C1 segment of cervical spinal cord (tissue), 14 donors: ENCODE measurements at places on chromosomes 2 and 18.

- DNase-seq: no peak
Observed at GRCh38 chr2:85732467-85733120, 21.2 kb upstream of the ATOH8 start.

- DNase-seq: no peak
Observed at GRCh38 chr2:134170294-134170693, 83.6 kb upstream of the MGAT5 start.

- no peak for DNase-seq
Observed at GRCh38 chr2:31969178-31969577, 41.6 kb downstream of the MEMO1 start.

DNA sequence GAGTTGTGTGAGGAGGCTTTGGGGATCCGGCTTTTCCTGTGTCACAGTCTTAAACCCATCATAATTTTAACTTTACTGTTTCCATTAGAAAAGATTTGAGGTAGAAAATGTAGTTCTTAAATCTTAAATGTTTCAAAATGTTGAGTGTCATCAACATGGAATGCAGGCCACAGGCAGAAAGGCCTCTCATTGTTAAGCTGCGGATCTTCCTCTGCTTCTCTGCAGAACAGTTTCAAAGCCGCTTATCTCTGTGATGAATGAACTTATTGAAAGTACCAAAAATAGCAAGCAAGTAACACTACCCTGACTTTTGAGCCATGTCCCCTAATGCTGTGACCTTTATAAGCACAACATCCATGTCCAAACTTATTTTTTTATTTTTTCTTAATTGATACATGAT is 1645.8 kb downstream of the DPP10 start:
- no peak for DNase-seq

GRCh38 chr2:46885376-46885775 is 30.2 kb downstream of the MCFD2 start:
- no peak for DNase-seq

GRCh38 chr2:2933426-2933825 is 444.2 kb downstream of the EIPR1 start:
- no peak for DNase-seq

- no peak for DNase-seq
Observed at GRCh38 chr2:175362331-175362730, 180.8 kb upstream of the ATP5MC3 start.

- DNase-seq: no peak
Observed at GRCh38 chr2:134900151-134900550, 18.5 kb upstream of the CCNT2 start.

DNA sequence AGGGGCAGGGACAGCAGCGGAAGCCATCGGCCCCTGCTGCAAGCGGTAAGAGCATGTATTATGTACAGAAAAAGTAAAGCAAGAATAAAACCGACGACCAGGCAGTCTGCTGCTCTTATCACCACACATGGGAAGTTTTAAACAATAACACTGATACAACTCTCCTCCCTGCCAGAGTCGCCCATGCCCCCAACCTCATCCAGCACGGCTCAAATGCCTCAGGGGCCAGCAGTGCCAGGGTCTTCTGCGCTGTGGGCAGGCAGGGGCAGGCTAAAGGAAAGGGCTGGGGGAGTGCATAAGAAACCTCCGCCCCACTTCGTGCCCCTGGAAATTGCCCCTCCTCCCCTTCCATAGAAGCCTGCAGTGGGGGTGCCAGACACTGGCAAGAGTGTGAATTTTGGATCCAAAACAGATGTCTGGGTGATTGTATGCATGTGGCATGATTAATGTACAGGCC is 10.1 kb downstream of the TEX51 start:
- DNase-seq: no peak

- no peak for DNase-seq
Observed at GRCh38 chr2:221437056-221437455, 135.0 kb downstream of the EPHA4 start.
